NCI-H1105 (cell line): ENCODE measurements at places on chromosomes 16 and 17.

- DNase-seq = no peak
Measured at GRCh38 chr16:21598701-21599121, 666 bp upstream of the METTL9 start.

DNA sequence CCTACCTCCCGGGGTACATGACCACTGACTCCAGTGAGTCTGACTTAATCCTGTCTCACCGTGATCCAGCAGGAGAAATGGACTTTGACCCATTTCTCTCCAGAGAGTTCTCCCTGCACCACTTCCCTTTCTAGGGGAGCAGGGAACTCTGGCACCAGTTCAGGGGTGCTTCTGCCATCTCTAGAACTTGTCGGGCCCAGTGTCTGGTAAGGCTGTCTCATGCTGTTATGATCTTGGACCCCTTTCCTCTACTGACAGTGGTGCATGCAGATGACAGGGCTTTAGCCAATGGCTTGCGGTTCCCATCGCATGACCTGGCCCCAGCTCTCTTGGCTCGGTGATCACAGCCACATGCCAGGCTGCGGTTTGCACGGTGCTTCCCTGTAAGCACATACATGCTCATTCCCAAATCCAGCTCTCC is 62.0 kb downstream of the SLC39A11 start:
- DNase-seq = no peak

GRCh38 chr17:39667945-39668924 is at the start of gene PNMT:
Gene PNMT (plus strand): TSS chr17:39668453. CDS start chr17:39668476, 23 bp downstream.
- peak; percentile 42 for DNase-seq

DNA sequence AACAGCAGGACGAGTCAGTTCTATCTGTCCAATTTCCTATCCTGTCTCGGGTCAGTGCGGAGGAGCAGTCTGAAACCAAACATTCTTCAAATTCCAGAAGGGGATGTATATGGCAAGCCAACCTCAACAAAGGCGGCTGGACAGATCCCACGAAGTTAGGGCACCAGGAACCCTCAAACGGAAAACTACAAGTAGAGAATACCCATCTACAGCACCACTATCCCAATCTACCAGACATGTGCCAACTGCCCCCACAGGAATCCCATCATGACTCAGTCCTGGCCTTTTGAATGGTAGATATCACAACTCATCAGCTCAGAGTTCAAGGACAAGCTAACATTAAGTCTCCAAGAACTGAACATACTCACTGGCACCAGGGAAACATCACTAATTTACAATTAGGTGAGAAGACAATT is 2.3 kb downstream of the NAT9 start:
- DNase-seq = no peak

GRCh38 chr17:74986206-74986576 is 1.2 kb upstream of the CDR2L start:
- no peak for DNase-seq

GRCh38 chr17:63349478-63350000 is 96.6 kb downstream of the CYB561 start:
- DNase-seq = no peak

DNA sequence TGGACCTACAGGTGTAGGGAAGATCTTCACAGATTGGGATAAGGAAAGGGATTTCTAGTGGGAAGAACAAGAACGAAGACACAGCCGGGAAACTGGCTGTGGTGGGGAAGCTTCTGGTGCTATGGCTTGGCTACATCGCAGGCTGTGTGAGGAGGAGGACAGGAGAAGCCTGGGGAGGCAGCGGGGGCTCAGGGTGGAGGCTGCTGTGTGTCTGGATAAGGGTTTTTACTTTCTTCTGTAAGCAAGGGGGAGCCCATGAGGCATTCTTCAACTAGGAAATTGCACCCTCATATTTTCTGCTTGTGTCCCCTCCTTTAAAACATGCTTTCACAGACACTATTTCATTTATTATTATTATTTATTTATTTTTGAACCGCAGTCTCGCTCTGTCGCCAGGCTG is 2.9 kb upstream of the RHBDF2 start:
- DNase-seq = no peak

DNA sequence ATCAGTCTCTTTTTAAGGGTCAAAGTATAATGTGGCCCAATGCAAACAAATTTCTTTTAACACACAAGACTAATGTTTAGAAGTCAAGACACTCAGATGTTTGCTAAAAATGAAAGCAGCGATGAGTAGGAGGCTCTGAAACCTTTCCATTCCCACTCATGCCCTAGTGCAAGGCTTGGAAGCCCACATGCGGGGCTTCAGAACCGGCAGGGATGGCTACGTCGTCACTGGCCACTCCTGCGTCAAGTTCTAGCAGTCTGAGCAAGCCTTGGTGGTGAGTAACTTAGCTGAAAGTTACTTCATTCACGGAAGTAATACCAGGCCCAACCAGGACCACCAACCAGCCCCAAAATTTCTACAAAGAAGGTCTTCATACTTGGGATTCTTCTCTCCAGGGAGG is 14.8 kb upstream of the TMED6 start:
- no peak for DNase-seq

GRCh38 chr17:50149417-50150353 is 792 bp downstream of the PPP1R9B start:
- DNase-seq = no peak

- DNase-seq = peak; percentile 72
Measured at GRCh38 chr17:20226814-20227482, 217.8 kb downstream of the SPECC1 start.

DNA sequence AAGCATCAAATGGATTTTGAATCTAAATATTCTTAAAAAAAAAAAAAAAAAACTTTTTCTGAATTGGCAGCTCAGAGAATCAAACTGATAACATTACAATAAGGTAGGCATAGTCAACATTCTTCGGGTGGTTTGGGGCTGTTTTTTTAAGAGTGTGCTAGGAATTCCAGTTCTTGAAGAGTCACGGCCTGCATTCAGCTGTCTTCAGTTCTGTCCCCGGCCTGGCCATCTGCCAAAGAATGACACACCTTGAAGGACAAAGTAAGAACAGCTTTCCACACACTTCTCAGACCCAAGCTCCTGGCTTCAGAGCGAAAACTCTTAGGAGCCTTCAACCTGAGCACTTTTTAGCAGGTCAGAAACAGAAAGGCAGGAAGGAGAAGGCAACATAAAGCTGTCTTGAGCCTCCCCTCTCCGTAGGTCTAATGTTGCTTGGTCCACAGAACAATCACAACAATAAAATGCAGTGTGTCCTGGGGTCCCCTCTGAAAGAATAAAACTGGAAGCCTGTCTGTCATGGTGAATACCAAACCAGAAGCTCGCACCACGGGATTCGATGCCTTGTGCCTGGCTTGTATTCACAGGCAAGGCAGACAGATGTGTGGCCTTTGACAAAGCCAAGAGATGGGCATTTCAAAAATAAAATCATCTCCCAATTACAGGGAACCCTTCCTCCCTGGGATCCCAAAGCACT is 524.4 kb upstream of the ZFHX3 start:
- no peak for DNase-seq

- no peak for DNase-seq
Measured at GRCh38 chr17:2388020-2388682, 12.7 kb downstream of the MNT start.

DNA sequence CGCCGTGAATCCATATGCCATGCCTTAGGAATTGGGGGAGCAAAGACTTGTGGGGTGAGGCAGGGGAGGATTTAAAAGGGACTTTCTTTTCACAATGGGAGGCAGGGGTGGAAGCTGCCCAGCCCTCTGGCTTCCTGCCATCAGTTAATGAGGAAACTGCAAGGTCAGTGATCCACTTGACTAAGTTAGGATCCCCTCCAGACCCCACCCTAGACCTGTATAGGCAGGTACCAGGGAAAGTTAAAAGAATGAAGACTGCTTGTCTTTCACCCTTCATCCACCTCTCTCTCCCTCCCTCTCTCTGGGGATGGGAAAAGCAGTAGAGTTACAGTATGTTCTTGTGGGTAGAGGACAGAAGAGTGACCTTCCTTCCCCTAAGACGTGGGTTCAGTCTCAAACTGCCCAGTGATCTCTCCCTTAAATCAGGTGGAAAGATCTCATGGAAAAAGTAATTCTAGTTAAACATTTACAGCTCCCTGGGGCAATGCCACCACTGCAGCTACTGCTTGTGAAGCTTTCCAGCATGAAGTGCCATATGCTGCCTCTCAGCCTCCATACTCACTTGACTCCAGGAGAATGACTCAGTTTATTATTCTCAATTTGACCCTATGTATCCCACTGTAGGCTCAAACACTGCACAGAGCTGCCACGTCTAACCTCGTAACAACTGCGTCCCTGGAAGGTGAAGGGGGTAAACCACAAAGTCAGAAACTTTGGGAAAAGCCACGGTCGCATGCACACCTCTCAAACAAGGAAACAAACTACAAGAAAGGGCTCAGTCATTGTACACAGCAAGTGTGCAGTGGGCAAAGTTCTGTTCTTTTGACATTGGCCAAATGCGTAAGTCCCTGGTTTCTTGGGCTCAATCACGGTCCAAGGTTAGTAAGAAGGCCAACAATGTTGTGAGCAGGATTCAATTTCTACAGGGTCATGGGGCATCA is 1.2 kb downstream of the COA3 start:
- DNase-seq = no peak

DNA sequence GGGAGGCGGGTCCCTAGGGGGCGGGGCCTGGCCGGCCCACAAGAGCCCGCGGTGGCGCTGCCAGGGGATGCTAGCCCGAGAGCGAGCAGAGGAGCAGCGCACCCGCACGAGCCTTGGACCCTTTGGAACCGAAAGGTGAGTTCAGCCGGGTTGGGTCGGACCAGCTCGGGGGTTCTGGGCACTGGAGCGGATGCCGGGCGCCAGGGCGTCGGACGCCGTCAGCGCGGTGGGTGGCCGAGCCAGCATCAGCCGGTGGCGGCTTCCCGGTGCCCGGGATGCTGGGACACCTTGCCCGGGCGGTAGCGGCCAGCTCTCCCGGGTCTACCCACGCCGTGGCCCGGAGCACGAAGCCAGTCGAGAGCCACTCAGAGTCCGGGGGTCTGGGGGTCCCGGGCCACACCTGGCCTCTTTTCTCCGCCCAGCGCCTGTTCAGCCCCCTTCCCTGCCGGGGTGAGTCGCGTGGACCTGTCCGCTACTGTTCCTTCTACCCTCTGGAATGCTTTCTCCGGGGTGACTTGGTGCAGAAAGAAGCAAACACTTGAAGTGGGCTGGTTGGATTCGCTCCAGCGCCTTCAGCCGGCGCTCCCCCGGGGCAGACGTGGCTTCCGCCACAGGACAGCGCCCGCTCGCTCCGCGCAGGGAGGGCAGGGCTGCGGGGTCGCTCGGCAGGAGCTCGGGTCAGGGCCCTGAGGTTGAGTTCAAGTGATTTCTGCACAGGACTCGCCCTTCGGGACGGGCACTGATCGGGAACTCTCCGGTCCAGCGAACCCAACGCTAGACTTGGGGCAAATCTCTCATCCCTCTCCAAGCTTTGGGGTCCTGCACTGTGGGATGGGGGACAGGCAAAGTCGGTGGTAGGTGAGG is at the start of gene SCNN1G:
TSS of gene SCNN1G (plus strand) at position 67 of the 864 bp plus-strand sequence. CDS start 3,527 bp downstream, outside the sequence.
- peak; percentile 6 for DNase-seq

DNA sequence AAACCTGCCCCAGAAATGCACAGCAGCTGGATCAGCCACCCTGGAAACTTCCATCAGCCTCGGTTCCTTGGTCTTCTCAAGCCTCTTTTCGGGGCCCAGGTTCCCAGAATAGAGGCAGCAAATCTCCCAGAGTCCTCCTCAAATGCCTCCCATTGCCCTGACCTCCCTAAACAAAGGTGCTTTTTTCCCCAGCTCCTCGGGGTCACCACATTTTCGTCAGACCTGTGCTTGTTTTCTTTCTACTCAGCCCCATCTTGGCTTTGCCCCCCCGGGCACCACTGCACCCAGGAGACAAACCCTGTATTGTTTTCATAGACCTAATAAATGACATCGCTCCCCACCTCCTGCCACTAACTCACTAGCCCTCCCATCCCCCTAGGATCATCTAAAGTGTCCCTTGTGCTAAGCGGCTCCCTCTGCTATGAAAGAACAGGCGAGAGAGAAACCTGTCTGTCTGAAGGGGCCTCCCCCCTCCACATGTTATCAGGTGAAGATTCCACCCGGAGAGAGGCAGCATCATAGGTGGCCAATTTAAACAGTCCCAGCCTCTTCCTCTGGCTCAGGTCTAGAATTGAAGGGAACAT is 451.1 kb downstream of the SOX9 start:
- no peak for DNase-seq

DNA sequence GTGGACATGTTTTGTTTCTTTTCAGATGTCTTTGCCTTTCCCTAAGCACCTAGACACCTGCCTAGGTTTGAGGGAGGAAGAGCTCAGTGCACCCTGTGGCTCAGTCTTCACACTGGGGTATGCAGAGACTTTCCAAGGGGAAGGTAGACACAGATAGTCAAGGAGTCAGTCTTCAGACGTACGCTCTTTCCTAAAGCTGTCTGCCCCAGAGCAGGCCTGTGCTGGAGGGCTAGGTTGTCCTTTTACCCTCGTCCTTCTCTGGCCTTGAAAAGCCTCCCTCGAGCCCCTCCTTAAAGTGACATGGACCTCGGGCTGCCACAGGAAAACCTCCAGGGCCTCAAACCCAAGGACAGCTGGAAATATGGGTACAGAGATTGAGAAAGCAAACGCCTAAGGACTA is 103.7 kb downstream of the AATF start:
- no peak for DNase-seq

DNA sequence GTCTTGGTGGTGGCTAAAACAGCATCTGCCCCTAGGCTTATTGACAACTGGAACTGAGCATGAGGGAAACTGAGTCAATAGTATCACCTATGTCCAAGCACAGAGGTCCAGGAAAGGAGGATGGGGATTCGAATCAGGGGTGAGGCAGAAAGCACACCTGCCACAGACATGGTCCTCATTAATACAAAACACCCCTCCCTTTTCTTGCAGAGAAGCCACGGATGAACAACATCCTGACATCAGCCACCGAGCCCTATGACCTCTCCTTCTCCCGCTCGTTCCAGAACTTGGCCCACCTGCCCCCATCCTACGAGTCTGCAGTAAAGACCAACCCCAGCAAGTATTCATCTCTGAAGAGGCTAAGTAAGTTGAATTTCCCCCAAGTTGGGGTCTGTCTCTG is 42.7 kb upstream of the DNAH9 start:
- DNase-seq = no peak

GRCh38 chr17:40348562-40349476 is 15.7 kb downstream of the GJD3 start:
- peak; percentile 68 for DNase-seq

DNA sequence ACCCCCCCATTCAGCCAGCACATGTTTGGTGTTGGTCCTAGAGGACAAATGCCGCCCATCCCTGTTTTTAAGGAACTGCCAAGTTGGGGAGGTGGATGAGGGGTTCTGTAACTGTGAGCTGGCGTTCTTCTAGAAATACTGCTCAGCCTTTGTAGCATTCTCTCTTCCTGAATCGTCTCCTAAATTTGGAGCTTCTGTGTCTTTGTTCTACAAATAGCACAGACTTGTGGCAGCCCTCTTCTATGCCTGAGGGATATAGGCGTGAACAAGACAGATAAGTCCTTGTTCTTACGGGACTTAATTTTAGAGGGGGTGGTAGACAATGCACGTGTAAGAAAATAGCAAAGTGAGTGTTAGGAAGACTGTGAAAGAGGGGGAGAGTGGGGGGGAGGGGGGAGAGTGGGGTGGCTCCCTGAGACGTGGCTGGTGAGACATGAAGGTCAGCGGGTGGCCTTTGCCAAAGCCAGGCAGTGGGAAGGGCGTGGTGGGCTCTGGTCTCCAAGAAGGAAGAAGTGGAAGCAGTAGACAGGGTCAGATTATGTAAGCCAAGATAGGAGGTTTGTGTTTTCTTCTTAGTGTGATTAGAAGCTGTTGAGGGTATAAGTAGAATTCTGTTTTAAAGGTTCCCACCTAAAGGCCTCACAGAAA is 9.9 kb downstream of the MFSD11 start:
- DNase-seq = no peak
